ENCODE measurements at places on chromosomes 2 and 18.

DNA sequence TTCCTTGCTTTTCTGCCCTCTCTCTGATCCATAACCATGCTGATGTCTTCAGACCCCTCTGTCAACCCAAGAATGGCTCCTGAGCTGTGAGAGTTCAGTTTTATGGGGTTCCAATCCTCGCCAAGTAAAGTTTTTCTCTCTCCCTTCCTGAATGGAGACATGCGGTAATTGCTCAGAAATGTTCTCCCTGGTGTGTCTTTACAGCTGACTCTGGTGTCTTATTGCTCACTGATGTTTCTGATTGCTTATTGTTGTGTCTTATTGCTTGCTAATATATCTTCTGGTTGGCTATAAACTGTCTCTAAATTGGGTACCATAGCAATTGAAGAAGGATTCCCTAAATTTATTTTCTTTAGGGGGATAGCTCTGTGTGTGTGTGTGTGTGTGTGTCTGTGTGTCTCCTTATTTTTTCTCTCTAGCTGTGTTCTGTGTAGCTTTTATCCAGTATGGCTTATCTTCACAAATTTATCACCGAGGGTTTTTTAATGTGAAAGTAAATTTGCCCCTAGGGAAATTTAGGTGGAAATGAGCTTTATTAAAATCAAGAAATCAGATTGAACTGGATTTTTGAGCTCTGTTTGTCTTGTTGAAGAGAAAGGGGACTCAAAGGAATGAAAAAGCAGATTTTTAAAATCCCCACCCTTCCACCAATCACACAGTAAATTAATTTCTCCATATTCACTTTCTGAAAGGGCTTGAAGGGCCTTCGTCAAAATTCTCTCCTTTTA is 19.5 kb downstream of the MGAT5 start:
- DNase-seq, result no peak

DNA sequence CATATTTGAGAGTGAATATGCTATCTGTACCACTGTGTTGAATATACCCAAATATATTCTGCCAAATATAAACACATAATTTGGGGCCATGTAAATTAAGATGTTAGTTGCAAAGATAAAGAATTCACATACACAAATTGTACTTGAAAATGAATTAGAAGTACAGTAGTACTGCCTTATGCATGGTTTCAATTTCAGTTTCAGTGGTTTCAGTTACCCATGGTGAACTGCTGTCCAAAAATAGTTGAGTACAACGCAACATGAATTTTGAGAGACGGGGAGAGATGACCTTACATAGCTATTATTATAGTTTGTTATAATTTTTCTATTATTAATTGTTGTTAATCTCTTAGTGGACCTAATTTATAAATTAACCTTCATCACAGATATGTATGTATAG is 1313.0 kb upstream of the FAM98A start:
- DNase-seq, result no peak

DNA sequence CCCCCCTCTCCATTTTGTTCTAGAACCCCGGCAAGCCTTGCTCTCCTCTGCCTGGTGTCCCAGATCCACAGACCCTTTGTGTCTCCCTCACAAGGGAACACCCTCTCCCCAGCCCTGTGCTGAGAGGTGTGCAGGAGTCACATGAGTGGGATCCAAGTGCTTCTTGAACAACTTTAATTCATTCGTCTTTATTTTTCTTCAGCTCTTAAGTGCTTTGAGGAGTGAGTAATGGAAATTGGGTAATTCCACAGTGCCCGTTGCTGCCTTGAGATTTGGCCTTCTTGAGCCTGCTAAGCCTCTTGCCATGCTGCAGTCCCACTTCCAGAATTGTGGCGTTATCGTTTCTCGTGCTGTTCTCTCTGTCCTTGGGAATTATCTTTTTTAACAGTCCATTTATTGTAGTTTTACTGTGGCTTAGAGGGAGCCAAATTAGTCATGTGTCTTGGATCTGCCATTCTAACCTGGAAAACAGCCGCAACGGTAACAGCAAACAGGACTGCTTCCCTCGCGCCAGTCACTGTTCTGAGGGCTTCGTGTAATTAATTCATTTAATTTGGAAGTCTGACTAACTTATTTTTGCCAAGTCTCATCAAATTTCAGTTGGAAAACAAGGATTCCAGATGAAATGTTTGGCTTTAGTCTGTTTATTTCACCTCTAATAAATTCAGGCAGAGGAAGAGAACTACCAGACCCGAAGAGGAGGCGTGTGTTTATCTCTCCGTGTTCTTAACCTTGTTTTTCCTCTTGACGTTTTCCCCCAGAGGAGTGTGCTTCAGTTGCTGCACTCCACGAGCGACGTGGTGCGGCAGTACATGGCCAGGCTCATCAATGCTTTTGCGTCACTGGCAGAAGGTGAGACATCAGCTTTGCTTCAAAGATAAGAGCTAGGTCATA is 72.0 kb downstream of the ARMC9 start:
- DNase-seq, result no peak

- DNase-seq, result no peak
These were observed 87.1 kb upstream of the KCTD1 start for GRCh38 chr18:26635466-26635865.

DNA sequence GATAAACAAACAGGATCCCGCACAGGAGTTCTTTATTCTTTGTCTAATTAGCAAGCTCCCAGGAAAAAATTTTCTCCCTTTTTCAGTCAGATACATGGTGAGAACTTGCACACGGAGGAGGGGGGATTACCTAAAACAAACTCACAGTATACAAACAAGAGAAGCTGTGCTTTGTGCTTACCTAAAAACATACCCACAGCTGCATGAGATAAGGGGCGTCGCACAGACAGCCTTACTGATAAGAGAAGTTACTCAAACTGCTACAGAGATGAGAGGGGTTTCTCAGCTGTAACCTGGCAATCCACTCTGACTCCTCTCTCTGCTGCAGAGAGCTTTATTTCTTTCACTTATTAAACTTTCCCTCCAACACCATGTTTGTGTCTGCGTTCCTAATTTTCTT is 32.9 kb upstream of the ST3GAL5 start:
- DNase-seq, result no peak

DNA sequence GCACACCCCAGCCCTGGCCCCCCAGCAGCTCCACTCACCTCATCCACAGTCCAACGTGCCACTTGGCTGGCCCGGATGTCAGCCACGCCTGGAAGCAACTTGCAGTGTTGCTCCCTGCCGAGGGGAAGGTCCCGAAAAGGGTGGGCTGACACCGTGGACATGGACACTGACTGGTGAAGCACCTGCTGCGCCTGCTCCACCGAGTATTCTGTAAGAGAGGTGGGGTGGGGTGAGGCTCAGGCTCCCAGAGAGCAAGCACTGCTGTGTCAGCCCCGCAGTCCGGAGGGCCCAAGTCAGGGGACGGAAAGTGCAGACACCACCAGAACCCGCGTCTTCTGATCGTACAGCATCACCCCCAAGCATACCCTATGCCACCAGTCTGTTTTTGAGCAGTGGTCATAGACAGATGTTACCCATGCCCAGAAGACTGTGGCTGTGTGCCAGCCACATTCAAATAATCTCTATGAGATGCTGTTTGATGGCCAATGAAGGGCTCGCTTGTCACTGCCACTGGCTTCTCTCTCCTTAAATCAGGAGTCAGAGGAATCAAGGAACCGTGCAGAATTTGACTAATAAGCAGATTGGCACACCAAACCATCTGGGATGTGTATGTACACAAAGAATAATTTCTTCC is 74.2 kb upstream of the TMEM200C start:
- no peak for DNase-seq

DNA sequence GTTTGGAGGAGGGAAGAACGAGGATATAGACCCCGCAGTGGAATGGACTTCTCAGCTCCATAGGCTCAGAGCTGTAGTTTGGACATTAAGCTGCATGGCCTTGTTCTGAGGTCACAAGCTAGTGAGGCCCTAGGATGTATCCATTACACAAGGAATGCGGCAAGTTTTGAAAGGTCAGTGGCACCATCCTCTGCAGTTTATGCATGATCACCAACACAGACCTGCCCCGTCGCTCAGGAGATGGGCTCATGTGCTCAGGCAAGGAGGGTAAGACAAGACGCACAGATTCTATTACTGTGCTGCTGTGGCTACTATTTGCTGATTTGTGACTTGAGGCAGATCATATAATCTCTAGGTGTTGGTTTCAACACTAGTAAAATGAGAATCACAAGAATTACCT is 110.9 kb downstream of the FAM161A start:
- DNase-seq, result no peak

DNA sequence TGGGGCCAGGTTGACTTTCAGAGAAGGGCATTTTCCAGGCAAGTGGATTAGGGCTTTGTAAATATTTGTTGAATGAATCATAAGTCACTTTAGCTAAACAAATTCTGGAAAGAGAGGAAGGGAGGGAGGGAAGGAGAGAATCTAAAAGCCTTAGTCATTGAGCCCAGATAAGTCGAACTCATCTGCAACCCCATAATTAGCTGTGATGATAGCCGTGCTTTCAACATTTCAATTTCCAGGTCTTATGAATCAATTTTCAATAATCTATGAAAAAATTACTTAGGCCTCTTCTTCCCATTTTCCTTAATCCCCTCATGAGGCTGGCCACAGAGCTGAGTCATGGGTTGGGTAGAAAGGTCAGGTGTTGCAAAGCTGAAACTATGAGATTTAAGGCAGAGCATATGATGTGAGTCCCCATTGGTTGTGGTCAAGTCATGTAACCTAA is 111.9 kb upstream of the MAPRE2 start:
- DNase-seq, result peak; percentile 44

GRCh38 chr18:60411715-60412114 is 39.1 kb upstream of the MC4R start:
- peak; percentile 2 for DNase-seq

DNA sequence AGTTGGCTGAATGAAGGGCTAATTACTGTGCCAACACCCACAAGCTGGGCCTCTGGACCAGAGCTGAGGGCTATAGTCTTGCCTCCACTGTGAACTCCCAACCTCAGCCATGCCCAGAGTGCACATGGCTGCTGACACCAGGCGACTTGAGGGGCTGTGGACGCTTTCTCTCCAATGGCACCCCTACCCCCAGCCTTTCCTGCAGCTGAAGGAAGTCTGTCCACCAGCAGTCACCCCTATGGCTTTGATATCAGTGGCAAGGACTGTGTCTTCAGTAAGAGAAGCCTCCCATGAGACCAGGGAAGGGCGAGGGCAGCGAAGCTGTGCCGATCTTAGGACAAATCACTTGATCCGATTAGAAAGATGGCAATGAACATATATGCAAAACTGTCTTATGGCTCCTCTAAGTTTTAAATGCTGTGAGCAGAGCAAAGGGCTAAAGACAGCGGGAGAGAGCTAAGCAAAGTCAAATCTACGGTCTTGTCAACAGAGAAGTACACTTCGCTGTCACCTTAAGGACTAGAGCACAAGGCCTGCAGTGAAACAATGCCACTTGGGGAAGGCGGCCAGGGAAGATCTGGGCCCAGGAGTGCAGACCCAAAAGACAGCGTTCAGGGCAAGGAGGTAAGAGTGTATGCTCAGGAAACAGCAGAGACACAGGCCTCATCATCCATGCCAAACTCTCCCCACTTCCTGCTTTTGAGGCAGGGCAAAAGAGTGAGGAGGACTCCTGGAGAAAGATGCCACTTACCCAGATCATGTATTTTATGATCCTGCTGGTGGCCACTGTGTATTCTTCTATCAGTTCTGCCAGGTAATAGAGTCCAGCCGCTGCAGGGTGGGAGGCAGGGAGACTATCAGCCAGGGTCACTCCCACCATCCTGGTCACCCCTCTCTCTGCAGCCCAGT is 1.5 kb downstream of the TEX261 start:
- DNase-seq, result no peak

- no peak for DNase-seq
These were observed 607.3 kb downstream of the ERBB4 start for GRCh38 chr2:211931314-211931713.

DNA sequence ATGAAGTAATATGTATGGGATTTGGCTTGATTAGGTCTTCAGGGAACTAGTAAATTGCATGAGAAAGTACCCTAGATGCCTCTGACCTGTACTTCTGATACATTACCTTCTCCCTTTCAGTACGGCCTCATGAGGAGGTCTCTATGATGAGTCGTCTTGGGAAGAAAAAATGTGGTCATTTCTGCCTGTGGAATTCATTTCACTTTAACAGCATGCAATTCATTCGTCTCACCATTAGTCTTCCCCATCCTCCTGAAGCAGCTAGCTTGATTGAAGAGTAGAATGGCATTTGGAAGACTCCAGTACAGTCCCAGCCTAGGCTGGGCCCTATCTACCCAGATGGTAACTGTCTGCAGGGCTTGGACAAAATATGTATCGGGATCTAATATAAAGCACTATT is 52.2 kb downstream of the TMX3 start:
- no peak for DNase-seq

GRCh38 chr2:2698182-2699120 is 367.4 kb upstream of the MYT1L start:
- DNase-seq, result peak; percentile 82
